ENCODE measurements at places on chromosomes 16 and 17. TPM values are rescaled to one million over a fixed set of nuclear protein-coding genes. Genes with fewer than 3 reads are reported as not detected.
A peak's percentile ranks its signal among the peaks of the same experiment; 100 is the strongest.

DNA sequence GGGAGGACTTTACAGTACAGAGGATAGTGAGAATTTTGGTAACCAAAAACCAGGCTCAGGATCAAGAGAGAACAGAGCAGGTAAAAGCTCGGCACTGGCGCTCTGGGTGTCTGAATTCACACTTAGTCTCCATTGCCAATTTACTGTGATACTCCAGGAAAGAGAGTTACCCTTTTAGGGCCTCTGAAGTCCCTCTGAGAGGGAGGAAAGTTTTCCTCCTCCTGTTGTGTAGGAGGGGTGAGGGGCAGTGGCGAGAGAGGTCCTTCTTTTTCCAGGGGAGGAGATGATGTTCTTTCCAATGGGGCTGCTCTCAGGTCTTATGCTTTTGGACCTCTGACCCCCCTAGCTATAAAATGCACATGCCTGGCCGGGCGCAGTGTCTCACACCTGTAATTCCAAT, 5.4 kb upstream of the TNS4 start:
- no peak for DNase-seq
- peaks cover 5% of the 10 kb centered on the region for H3K27me3 ChIP-seq
- no peak overlapping the region for H3K27ac ChIP-seq
- H3K4me1 ChIP-seq = peaks cover 15% of the 10 kb centered on the region

DNA sequence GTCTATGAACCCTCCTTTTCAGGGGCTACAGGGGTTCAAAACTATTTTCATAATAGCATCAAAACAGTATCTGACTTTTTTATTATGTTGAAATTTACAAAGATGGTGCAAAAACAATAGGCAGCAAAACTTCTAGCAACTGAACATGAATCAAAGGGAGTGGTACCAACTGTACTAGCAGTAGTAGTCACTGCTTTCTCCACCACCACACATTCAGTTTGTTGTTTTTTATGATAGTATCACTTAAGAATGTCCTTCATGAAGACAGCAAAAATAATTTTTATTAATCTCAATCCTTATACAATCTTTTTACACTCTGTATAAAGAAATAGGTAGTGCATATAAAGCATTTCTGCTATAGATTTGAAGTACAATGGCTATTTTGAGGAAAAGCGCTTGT, 47.6 kb downstream of the MED13 start:
- H3K4me1 ChIP-seq = no peaks in the 10 kb centered on the region
- DNase-seq = no peak
- no peak overlapping the region for H3K4me3 ChIP-seq

DNA sequence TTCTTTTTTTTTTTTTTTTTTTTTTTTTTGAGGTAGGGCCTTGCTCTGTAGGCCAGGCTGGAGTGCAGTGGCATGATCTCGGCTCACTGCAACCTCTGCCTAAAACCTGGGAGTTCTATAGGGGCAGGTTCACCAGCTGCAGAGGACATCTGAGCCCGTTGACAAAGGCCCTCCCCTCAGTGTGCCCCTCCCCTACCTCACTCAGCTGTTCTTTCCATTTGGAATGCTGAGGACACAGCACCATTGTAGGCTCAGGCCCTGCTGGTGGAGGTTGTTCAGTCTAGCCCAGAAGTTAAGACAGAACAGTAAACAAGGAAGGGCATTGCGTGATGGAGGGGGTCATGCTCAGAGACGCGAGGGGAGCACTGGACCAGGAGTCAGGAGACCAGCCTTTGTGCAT, 21.8 kb upstream of the KIF19 start:
- no peak for DNase-seq
- no peak overlapping the region for H3K4me3 ChIP-seq
- peaks cover 5% of the 10 kb centered on the region for H3K27me3 ChIP-seq
- H3K4me1 ChIP-seq = peaks cover 20% of the 10 kb centered on the region

- no peaks in the 10 kb centered on the region for H3K27me3 ChIP-seq
- peaks cover 4% of the 10 kb centered on the region for H3K4me1 ChIP-seq
- no peak overlapping the region for H3K27ac ChIP-seq
- H3K4me3 ChIP-seq = no peak overlapping the region
- DNase-seq = no peak
Measured at GRCh38 chr17:34300652-34301370, 15.3 kb downstream of the CCL11 start.

DNA sequence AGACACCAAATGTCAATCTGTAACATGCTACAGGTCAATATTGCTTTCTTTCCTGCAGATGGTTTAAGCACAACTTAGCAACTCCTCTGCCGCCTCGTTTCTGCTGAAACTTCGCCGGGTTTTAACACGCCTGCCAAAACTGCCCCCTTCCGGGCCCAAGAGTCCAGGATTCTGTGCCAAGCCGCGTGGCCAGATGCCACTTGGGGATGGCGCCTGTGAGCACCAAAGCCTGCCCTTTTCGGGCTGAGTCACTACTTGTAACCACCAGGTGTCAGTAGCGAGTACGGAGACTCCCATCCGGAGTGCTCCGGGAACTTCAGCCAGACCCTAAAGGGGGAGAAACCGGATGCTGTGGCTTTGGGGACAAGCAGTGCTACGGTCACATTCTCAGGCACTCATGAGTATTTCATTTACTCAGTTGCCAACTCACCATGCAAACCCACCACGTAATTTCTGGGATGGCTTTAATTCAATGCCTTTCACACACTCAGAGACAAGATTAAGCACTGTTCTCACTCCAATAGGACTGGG, 7.8 kb downstream of the PMP22 start:
- peaks cover 54% of the 10 kb centered on the region for H3K27me3 ChIP-seq
- DNase-seq = peak; percentile 73
- H3K27ac ChIP-seq = no peak overlapping the region

GRCh38 chr16:12303653-12304052, 327.1 kb downstream of the SNX29 start:
- H3K4me3 ChIP-seq = no peak overlapping the region
- no peak overlapping the region for H3K27ac ChIP-seq
- H3K4me1 ChIP-seq = no peaks in the 10 kb centered on the region
- DNase-seq = no peak
- H3K27me3 ChIP-seq = no peaks in the 10 kb centered on the region

DNA sequence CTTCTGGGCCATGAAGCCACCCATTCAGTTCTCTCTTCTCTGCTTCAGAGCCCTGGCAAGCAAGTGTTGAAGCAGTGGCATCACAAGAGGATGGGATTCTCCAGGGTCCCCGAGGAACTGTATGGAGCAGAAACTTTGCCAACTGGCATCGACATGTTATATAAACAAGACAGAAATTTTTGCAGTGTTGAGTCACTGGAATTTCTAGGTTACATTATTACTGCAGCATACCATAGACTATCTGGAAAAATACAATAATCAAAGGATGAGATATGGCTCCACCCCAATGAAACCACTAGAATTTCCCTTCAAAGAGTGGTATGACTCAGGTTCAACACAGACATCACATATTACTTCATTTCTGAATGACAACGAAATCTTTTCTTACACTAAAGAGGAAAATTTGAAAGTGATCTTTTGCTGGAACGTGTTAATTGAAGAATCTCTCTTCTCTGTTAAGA, 343.0 kb upstream of the DYNLRB2 start:
- H3K36me3 ChIP-seq = no peaks in the 10 kb centered on the region
- DNase-seq = no peak
- no peaks in the 10 kb centered on the region for H3K27me3 ChIP-seq
- H3K4me1 ChIP-seq = no peaks in the 10 kb centered on the region

DNA sequence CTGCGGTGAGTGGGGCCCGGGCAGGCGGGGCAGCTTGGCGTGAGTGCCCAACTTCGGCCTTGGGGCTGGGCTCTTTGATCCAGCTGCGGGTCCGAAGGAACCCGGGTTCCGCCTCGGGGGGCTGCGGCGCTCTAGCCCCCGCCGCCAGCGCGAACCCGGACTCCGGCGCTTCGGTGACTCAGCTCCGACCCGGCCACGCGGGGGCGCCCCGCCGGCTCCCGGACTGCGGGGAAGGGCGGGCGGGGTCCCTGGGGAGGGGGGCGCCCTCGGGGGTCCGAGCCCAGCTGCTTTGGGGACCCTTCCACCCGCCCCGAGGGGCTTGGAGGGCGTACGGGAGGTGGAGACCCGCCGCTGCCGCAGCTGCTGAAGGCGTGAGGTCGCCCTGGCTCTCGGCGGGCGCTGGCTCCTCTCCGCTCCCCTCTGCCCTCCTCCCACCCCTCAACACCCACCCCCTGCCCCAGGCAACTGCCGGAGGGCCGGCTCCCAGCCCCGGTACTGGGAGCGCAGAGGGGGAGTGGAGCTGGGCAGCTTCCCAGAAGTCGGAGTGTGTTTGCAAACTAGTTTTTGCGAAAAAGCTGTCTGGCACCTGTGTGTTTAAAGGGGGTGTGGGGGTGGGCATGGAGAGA, 516 bp downstream of the CPNE2 start:
- H3K4me3 ChIP-seq = peak overlapping the region; percentile 62
- DNase-seq = peak; percentile 46
- peaks cover 9% of the 10 kb centered on the region for H3K4me1 ChIP-seq
- no peaks in the 10 kb centered on the region for H3K36me3 ChIP-seq

DNA sequence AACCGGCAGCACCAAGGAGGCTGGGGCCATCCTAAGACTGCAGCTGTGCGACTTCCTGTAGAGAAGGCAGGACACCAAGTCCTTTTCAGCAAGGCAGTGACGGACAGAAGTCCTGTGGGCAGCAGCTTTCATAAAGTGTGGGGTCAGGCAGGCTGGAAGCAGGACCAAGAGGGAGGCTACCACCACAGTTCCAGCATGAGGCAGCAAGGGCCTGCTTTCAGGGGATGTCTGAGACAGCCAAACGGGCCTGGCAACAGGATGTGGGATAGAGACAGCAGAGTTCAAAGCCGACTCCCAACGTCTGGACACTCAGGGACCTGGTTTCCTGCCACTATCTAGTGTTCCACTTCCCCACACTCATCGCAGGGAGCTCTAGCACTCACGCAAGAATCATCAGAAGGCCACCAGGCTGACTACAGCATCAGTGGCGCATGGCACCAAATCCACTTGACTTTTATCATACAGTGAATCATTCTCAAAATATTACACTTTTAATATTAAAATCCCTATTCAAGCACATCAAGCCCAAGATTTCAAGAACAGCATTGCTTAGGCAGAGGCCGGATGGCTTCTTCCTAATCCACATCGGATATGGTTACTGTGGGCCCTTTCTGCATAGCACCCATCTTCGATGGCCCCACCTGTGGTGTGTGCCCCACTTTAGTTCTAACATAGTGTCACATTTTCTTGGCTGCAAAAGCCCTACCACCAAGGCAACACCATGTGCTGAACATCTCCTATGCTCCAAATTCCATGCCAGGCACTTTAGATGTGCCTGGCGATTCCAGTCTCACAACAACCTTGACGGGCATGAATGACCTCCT, 5.2 kb downstream of the USP7 start:
- peaks cover 16% of the 10 kb centered on the region for H3K36me3 ChIP-seq
- peak overlapping the region; percentile 84 for H3K4me3 ChIP-seq
- no peaks in the 10 kb centered on the region for H3K27me3 ChIP-seq
- peak overlapping the region; percentile 90 for H3K27ac ChIP-seq

GRCh38 chr16:26727848-26728247, 338.9 kb upstream of the C16orf82 start:
- no peaks in the 10 kb centered on the region for H3K4me1 ChIP-seq
- H3K36me3 ChIP-seq = no peaks in the 10 kb centered on the region
- H3K27me3 ChIP-seq = peaks cover 7% of the 10 kb centered on the region
- H3K27ac ChIP-seq = no peak overlapping the region
- DNase-seq = no peak

DNA sequence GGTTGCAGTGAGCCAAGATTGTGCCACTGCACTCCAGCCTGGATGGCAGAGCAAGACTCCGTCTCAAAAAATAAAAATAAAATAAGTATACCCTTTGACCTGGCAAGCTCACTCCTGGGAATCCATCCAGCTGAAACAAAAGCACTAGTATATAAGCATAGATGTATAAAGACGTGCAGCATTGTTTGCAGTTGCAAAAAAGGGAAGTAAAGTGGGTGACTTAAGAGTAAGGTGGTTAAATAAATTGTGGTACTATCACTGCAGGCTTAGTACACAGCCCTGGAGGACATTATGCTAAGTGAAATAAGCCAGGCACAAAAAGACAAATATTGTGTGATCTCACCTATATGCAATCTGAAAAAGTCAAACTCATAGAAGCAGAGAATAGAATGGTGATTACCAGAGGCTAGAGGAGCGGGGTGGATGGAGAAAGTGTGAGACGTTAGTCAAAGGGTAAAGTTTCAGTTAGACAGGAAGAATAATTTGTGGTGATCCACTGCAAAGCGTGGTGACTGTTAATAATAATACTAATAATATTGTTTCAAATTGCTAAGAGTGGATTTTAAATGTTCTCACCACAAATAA, 113.0 kb downstream of the MYO1D start:
- H3K36me3 ChIP-seq = no peaks in the 10 kb centered on the region
- H3K4me1 ChIP-seq = peaks cover 7% of the 10 kb centered on the region
- no peaks in the 10 kb centered on the region for H3K27me3 ChIP-seq

- DNase-seq = no peak
- H3K36me3 ChIP-seq = peaks cover 47% of the 10 kb centered on the region
- no peak overlapping the region for H3K4me3 ChIP-seq
- no peak overlapping the region for H3K27ac ChIP-seq
- peaks cover 8% of the 10 kb centered on the region for H3K4me1 ChIP-seq
- no peaks in the 10 kb centered on the region for H3K27me3 ChIP-seq
Measured at GRCh38 chr16:1639860-1640259, 27.7 kb downstream of the CRAMP1 start.

DNA sequence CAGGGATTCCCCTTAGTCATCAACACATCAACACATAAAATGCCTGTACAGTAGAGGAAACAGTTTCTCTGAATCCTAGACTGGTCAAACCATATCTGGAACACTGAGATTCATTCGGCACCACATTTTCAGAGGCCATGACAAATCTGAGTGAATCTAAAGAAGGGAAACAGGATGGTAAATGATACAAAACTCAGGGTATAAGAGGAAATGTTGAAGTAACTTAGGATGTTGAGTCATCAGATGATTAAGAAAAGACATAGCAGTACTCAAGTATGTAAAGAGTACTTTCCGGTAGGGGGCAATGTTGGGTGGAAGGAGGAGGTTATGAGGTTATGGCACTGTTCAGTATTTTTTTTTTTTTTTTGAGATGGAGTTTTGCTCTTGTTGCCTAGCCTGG, 358.5 kb upstream of the PMFBP1 start:
- no peaks in the 10 kb centered on the region for H3K4me1 ChIP-seq
- H3K36me3 ChIP-seq = peaks cover 3% of the 10 kb centered on the region
- H3K27ac ChIP-seq = no peak overlapping the region
- no peaks in the 10 kb centered on the region for H3K27me3 ChIP-seq

- H3K27me3 ChIP-seq = no peaks in the 10 kb centered on the region
- H3K36me3 ChIP-seq = no peaks in the 10 kb centered on the region
- H3K4me3 ChIP-seq = no peak overlapping the region
- no peak overlapping the region for H3K27ac ChIP-seq
- no peak for DNase-seq
Measured at GRCh38 chr17:9367156-9367555, 208.5 kb downstream of the STX8 start.

PKD1 gene
- 76.6 TPM for total RNA-seq

DNAH9 gene
- not detected for total RNA-seq

LPO gene
- total RNA-seq = not detected

GPRC5C gene
- total RNA-seq = 0.32 TPM

GLP2R gene
- not detected for total RNA-seq

P2RX5 gene
- 8.1 TPM for total RNA-seq

METTL23 gene
- total RNA-seq = 39.6 TPM

KRTAP4-4 gene
- total RNA-seq = not detected

ZDHHC1 gene
- total RNA-seq = 0.26 TPM

SCGB1C2 gene
- total RNA-seq = not detected
